ENCODE measurements at places on chromosomes 3 and 15. TPM values are rescaled to one million over a fixed set of nuclear protein-coding genes. Genes with fewer than 3 reads are reported as not detected.

PLCH1 gene
- 0.08 TPM for total RNA-seq

CD47 gene
- total RNA-seq, result 155 TPM

DNA sequence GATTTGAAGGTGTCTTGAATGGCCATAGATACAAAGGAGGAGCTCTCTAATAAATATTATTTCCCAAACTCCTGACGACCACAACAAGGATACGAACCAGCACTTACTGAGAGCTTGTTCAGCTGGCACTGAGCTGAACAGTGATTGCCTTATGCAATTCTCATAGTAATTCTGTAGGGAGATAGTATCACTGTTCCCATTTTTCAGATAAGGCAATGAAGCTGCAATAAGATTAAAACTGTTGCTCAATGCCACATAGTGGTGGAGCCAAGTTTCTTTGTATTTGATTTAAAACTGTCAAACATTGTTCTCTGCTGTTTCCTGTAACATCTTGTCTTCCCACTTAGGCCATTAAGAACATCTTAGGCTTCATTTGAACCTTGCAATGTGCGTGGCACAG, 163.9 kb downstream of the RPLP1 start:
- DNase-seq, result no peak

PHLDB2 gene
- 3.8 TPM for total RNA-seq

GRCh38 chr3:25229586-25229985, 198.5 kb upstream of the RARB start:
- DNase-seq, result no peak

GRCh38 chr15:48029642-48030041, 91.1 kb upstream of the SLC24A5 start:
- DNase-seq, result no peak

DNA sequence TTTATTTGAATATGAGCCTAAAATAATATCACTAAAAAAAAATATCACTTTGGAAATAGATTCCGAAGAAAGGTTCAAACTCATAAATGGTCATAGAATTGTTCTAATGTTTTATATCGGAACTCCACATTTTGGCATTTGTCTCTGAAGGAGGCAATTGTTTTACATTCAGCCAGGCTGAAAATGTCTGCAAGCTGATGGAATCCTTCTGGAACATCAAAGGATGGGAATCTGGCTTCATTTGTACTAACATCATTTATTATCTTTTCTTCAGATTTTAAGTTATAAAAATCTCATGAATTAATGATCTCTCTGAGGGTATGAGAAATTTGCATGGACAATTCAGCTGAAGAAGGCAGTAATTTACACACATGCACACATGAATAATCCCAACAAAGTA, 251.4 kb upstream of the RGMA start:
- no peak for DNase-seq

SLC22A14 gene
- not detected for total RNA-seq

- DNase-seq, result no peak
These were observed 253.3 kb upstream of the LYSMD4 start for GRCh38 chr15:99986297-99987118.

DNA sequence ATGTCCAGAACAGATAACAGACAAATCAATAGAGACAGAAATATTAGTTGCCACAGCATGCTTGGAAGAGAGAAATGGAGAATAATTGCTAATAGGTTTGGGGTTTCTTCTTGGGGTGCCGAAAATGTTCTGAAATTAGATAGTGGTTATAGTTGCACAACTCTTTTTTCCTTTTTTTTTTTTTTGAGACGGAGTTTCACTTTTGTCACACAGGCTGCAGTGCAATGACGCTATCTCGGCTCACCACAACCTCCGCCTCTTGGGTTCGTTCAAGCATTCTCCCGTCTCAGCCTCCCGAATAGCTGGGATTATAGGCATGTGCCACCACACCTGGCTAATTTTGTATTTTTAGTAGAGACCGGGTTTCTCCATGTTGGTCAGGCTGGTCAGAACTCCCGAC, 163.3 kb downstream of the PLCH1 start:
- no peak for DNase-seq

MOBP gene
- total RNA-seq, result 0.20 TPM

DNA sequence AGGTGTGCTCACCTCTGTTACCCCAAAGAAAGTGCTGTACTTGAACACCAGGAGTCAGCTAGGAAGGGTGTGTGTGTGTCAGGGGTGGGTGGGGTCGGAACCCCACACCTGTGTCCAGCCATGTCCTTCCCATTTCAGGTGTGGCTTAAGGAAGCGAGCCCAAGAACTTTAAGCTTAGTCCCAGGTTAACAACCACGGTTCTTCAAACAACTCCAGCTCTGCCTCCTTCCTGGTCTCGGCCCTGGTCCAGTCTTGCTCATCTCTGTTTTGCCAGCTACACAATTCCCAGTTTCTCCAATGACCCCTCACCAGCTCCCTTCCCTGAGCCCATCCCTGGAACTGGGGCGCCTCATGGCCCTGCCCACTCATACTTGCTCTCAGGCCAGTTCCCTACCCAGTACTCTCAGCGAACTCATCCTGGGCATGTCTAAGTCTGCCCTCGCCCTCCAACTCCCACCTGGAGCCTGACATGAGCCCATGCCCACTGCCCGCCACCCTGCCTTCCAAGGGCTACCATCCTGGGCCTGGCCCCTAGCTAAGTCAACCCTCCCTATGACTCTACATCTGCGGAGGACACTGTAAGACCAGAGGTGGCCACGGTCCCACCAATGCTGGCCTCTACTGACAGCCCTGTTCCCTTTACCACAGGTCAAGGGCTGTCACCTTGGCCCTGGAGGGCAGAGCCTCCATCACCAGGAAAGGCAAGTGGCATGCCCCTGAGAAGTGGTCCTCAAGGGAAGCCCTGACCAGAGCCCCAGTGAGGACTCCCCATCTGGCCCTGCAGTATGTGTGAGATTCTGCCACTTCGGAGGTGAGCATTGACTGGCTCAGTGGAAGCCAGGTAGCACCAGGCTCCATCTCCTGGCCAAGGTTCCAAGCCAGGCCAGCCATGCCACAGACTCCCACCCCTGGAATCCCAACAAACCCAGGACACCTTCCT, 9.2 kb downstream of the POC1A start:
- DNase-seq, result no peak

DNA sequence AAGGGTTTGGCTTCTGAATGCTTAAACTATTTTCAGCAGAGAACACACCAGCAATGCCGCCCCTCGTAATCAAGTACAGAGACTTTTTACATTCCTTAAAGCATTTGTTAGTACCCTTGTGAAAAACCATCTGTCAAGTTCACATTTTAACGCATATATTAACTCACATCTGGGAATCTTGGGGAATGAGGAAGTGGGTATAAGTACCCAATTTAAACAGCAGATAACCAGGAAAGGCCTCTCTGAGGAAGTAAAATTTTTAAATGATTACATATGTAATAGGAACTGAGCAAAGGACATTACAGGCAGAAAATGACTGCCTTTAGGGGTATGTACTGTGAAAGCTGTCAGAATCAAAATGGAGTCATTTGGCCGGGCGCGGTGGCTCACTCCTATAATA, 12.8 kb upstream of the CFAP44 start:
- DNase-seq, result no peak

TRAIP gene
- 4.3 TPM for total RNA-seq

CHRM5 gene
- not detected for total RNA-seq

GRCh38 chr3:113234688-113235260, 23.4 kb downstream of the BOC start:
- no peak for DNase-seq

CD80 gene
- 2.5 TPM for total RNA-seq

DNA sequence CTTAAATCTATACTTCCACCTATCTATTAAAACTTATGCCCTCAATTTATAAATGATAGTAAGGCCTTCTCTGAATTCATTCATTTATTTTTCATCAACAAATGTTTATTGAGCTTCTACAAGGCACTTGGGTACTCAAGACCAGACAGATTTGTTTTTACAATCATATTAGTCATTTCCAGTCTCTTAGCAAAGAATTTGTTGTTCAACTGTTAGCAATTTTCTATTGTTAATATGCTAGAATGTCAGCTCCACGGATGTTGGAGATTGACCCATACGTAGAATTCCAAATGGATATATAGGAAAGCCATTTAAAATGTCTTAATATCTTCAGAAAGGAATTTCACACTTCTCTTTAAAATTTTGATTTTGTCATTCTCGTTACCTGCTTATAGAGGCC, 36.7 kb downstream of the ZBTB38 start:
- no peak for DNase-seq

DNA sequence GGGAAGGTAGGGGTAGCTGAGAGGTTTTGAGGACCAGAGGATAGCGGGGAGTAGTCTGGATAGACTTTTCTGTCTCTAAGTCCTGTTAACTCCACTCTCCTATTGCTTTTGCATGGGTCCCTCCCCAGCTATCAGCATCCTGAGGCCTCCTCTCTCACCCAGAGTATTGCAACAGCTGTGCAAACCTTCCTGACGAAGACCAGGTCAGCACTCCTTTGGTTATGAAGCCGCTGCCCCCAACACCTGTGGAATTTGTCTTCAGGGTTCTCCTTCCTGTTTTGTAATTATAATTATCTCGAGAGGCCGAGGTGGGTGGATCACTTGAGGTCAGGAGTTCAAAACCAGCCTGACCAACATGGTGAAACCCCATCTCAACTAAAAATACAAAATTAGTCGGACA, 24.8 kb downstream of the TYRO3 start:
- no peak for DNase-seq

GRCh38 chr15:43314171-43314570, 16.2 kb downstream of the LCMT2 start:
- no peak for DNase-seq

GRK7 gene
- total RNA-seq, result 0.15 TPM

GOLGA6L7 gene
- total RNA-seq, result not detected

GRCh38 chr15:50280271-50280670, 14.7 kb upstream of the HDC start:
- DNase-seq, result no peak

- no peak for DNase-seq
These were observed 84.2 kb upstream of the WNT5A start for GRCh38 chr3:55571216-55571813.

DNA sequence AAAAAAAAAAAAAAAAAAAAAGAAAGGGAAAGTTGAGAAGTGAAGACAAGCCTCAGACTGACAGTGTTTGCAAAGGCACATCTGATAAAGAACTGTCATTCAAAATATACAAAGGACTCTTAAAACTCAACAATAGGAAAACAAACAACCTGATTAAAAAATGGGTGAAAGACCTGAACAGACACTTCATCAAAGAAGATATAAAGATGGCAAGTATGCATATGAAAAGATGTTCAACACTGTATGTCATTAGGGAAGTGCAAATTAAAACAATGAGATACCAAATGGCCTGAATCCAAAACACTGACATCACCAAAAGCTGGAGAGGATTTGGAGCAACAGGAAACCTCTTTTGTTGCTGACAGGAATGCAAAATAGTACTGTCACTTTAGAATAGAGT, 48.6 kb downstream of the MCCC1 start:
- DNase-seq, result no peak

GRCh38 chr15:95169541-95170459, 938.4 kb downstream of the MCTP2 start:
- no peak for DNase-seq

CYP1A2 gene
- not detected for total RNA-seq

DNA sequence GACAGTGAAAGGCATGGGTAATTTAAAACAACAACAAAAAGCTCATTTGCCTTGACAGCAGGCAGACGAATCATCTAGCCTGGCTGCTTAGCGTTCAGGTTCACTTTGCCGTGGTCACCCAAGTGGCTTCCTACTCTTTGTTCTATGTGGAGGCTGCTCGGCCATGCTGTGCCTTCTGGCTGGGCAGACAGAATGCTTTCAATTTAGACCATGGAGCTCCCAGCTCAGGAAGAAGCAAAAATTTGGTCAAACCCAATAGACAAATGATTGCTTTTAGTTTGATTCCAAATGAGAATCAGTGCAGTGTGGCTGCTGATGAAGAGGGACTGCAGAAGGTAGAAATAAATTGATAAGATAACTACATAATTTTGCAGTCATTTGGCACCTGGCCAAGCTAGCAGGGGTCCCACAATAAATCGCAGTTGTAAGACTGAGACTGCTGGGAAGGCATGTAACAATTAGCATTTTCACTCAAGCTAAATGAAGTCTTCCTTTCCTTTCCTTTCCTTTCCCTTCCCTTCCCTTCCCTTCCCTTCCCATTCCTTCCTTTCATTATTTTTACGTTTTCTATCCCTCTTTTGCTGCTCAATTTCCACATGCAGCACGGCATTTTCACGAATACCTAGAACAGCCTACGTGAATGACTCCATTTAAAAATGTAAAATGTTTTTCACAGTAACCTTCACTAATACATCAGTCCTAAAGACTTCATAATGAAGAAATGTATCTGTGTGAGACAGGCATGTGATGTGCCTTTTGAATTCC, 360.4 kb upstream of the TGFBR2 start:
- DNase-seq, result no peak

TMEM62 gene
- total RNA-seq, result 20.2 TPM

ACTC1 gene
- not detected for total RNA-seq

DNA sequence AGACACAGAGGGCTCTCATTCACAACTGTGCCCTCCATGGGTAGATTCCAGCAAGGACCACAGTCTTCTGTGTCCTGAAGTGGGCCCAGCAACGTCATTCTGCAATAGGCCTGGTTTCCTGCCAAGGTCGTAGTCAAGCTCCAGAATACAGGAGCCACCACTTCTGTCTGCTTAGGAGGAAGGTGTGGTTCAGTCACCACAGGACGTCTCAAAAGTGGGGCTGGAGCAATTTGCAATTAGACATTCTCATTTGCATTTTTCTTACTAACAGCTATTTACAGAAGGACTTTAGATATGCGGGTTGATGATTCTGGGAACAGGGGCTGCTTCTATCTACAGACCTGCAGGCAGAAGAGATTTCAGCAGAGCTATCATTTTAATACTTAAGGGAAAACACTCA, 58.7 kb upstream of the MYRIP start:
- DNase-seq, result no peak

GRCh38 chr3:47902746-47903145, 99.8 kb downstream of the DHX30 start:
- DNase-seq, result no peak

GOLGA6L10 gene
- 2.1 TPM for total RNA-seq

ACTRT3 gene
- total RNA-seq, result 0.15 TPM

PROS1 gene
- 0.39 TPM for total RNA-seq

- peak; percentile 61 for DNase-seq
These were observed 589 bp downstream of the NEIL1 start for GRCh38 chr15:75347222-75348033.

DNA sequence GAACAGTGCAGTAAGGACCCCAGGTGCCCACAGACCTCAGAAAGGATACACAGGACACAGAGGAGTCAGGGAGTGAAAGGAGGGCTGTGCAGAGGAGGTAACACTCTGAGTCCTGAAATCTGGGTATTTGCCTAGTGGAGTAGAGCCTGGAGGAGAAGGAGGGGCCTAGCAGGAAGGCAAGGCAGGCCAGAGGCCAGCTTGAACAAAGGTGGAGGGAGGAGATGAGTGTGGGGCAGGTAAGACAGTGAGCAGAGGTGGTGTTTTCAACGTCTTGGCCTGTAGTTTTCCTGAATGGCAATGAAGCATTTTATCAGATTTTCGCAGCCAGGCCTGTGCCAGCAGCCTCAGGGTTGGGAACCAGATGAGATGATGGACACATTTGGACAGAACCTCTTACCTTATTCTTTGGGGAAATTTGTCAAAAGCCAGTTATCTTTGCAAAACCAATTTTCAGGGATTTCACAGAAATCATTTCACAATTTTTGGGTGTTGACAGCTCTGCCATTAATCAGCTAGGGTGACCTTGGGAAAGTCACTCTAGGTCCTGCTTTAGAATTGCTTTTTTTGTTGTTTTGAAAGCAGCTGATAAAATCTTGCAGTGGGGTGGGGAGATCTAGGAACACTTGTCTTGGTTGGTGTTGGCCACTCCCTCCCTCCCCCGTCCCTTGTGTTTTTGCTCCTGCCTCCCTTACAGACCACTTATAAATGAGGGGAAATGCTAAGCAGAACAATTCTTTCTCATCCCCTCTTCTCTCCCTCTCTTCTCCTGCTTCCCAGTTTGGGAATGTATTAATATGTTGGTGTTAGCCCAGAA, 38.4 kb downstream of the SPSB4 start:
- no peak for DNase-seq

All from T-cell (primary cell).